ENCODE measurements at places on chromosomes 4 and X. TPM values are rescaled to one million over a fixed set of nuclear protein-coding genes. Genes with fewer than 3 reads are reported as not detected.

Gene TSPAN7
- 20.0 TPM for polyA plus RNA-seq

Gene IRS4
- polyA plus RNA-seq = not detected

Gene RGN
- polyA plus RNA-seq = 163 TPM

Gene DSPP
- not detected for polyA plus RNA-seq

Gene IGSF1
- polyA plus RNA-seq = 0.15 TPM

Gene PDE6B
- polyA plus RNA-seq = 0.28 TPM

Gene DACH2
- polyA plus RNA-seq = not detected

Gene CT45A2
- polyA plus RNA-seq = not detected

Gene SMIM10L2A
- 0.07 TPM for polyA plus RNA-seq

Gene CCDC158
- 0.44 TPM for polyA plus RNA-seq

Gene CXCL11
- not detected for polyA plus RNA-seq
